Sciatic nerve (tissue), 2 donors: ENCODE measurements at places on chromosomes 5 and 9. TPM values are rescaled to one million over a fixed set of nuclear protein-coding genes. Genes with fewer than 3 reads are reported as not detected.

SEMA5A gene
- 109 TPM for total RNA-seq

APC gene
- total RNA-seq = 62.3 TPM

P4HA2 gene
- 26.9 TPM for total RNA-seq

MEIKIN gene
- total RNA-seq = not detected

INVS gene
- 32.4 TPM for total RNA-seq

SHOC1 gene
- not detected for total RNA-seq

CAMK4 gene
- total RNA-seq = 2.2 TPM

SPRY4 gene
- 59.3 TPM for total RNA-seq

LMNB1 gene
- 9.2 TPM for total RNA-seq

GPBP1 gene
- 102 TPM for total RNA-seq

QRFP gene
- not detected for total RNA-seq

FEM1C gene
- 20.7 TPM for total RNA-seq

TYRP1 gene
- not detected for total RNA-seq

LRRC19 gene
- total RNA-seq = not detected

ACTBL2 gene
- total RNA-seq = not detected

GRCh38 chr5:136793300-136793699, 428.0 kb upstream of the TRPC7 start:
- DNase-seq = no peak

DNA sequence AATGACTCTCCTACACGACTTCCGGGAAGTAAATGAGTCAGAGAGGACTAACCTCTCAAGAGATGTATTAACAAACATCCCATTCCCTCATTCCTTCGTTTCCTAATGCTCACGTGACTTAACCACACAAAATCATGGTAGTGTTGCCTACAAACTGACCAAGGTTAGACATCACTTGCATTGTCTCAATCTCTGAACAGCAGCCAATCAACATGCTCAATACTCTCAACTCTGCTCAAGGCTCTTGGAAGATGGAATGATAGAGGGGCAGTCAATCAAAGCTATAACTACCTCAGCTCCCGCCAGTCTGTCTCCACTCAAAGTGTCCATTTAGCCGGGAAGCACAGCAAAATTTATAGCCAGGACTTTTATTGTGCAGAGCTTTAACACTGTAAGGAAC, 143.8 kb upstream of the PIK3R1 start:
- DNase-seq = no peak

GRCh38 chr5:174741352-174741751, 17.0 kb downstream of the MSX2 start:
- no peak for DNase-seq

DNA sequence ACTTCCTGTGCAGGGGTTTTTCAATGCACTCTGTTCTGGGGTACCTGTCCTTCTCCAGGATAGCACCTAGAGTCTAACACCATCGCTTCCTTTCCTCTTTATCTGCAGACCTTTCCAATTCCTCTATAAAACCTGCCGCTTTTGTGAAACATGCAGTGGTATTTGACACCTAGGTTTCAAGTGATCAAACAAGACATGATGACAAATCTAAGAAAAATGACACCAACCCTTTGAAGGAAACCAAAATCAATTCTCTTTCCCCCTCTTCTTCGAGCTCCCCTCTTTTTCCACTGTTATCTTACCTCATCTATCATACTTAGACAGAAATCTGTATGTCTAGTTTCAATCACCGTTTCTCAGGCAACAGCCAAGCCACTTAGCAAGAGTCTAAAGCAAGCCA, 25.6 kb upstream of the RANBP17 start:
- no peak for DNase-seq

- peak; percentile 53 for DNase-seq
Measured at GRCh38 chr9:134321946-134322741, 4.1 kb upstream of the RXRA start.

GRCh38 chr9:83544002-83544698, 5.9 kb upstream of the FRMD3 start:
- no peak for DNase-seq

GRCh38 chr5:150487199-150488061, 20.5 kb upstream of the NDST1 start:
- no peak for DNase-seq

DNA sequence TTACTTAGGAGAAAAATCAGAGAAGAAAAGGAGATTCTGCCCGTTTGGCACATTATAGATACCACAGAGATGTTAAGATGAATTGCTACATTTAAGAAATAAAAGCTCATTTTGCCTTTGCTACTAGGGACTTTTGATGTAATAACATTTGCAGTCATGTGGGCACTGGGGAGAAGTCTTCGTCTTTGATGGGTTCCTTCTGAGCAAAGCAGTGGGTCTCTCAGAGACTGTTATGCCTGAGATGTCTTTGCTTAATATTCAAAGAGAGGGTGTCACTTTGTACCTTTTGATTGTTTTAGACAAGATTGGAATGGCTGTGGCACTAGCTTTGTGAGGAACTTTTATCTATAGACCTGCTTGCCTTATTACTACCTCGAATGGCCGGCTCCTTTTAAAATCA, 25.0 kb downstream of the SLC25A25 start:
- no peak for DNase-seq

DNA sequence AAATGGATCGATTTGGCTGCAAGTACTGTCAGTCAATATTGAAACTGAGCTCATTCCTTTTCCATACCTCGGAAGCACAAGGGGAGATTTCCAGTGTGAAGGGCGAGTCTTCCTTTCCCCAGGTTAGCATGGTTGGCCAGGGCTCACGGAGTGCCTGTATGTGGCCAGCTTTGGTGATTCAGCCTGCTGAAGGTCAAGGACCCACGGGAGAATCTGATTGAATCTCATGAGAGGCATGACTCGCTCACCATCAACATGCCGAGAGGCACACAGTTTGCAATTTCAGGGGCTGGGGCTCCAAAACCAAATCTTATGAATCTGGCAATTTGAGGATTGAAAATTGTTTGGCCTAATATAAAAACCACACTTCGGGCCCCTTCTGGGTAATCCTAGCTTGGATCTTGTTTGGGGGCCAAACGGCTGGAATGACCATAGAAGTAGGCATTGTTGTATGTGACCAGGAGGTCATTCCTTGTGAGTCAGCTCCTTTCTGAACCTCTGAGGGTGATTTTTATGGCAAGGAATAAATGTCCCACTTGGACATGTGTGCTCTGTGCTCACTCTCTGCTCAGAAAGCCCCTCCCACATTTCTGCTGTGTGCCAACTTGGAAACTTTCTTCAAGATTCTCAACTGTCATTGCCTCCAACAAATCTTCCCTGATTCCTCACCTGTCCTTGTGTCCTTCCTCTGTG, 69.8 kb downstream of the DOCK2 start:
- no peak for DNase-seq

GRCh38 chr9:118104363-118104762, 400.2 kb downstream of the TLR4 start:
- DNase-seq = no peak

GRCh38 chr5:171874234-171874633, 88.6 kb downstream of the SMIM23 start:
- no peak for DNase-seq

DNA sequence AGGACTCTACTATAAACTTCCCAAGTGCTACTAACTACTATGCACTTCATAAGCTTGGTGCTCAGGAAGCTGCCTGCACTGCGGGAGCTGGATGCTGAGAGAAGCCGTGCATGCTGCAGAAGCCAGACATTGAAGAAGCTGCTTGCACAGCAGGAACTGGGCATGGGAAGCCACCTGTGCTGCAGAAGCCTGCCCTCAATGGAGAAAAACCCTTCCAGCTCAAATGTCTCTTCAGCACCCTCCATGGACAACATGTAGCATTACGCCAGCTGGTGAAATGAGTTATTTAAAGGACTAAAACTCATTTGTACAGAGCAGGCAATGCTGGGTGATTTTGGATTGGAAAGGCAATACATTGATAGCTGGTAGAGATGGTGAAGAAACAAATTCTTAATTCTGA, 247.2 kb downstream of the KIF4B start:
- no peak for DNase-seq

- DNase-seq = no peak
Measured at GRCh38 chr9:30773427-30773826, 1611.0 kb upstream of the ACO1 start.

GRCh38 chr5:16679863-16680262, 63.1 kb upstream of the RETREG1 start:
- DNase-seq = no peak

GRCh38 chr5:153907170-153907775, 131.4 kb downstream of the FAM114A2 start:
- no peak for DNase-seq

DNA sequence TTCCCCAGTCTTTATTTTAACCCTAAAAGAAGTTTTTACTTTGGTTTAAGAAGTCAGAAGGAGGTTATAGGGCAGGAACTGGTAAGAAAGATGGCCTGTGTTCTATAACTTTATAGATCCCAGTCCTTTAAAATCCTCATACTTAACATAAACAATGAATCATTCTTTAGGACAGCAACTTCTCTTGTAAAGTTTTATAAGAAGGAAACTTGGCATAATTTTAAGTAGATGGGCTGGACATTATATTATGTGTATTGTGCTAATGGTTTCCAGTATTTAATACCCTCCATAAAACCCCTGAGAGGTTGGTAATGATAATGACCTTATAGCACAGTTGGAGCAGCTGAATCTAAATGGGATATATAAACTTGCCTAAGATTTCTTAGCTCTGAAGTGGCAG, 247.2 kb downstream of the FAM170A start:
- no peak for DNase-seq

DNA sequence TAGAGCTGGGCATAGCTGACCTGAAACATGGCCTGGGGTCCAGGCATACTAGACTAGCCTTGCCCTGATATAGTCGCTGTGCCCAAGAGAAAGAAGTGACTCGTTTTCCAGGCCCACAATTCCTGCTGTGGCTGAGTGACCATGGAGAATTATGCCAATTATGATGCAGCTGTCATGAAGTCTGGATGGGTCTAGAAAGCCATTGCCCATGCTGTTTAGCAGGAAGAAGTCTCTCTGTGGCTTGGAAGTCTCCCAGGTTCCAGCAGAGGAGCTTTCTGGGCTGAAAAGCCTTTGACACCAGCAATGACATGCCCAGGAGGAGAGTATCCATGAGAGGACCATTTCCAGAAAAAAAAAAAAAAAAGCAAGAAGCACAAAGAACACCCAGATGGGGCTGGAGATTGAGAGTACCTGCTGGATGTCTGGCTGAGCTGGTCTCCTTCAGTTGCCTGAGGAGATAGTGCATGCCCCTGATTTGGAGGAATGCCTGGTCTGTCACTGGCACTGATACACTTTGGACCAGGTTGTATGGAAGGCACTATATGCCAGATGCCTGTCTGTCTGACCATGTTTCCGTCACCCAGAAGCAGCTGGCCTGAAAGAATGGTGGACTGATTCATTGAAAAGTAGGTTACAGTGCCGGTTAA, 128.0 kb upstream of the EPB41L4A start:
- no peak for DNase-seq

DNA sequence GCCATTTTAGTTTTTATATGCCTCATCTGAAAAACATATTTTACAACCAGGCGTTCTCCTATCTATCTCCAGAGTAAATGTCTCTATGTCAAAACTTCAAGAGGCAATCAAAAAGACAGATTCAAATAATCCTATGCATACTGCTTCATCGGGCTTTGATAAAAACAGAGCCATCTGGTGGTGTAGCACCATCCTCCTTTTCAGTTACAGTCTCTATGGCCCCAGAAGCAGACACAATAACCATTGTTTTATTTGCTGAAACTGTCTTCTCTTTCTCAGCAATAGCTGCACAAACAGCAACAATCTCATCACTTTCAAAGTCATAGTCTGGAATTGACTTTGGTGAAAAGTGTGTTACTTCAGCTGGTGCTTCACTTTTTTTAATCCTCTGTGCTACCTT, 36.3 kb downstream of the PTGER4 start:
- no peak for DNase-seq

DNA sequence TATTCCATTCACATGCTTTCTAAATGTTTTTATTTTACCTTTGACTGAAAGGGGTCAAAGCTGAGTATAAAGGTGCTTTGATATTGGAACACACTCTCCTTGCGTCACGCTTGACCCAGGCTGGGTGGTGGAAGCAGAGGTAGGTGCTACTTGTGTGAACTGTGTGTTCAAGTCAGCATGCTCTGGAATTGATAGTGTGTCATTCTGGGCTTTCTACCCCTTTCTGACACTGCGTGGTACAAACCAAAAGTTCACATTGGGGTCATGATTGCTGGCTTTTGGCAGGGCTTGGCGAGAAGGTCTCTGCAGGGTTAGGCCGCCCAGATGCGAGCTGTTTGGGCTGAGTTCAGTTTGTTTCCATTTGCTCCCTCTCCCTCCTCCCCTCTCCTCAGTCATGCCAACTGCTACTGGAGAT, 131.8 kb downstream of the ADAMTSL1 start:
- DNase-seq = peak; percentile 75

- DNase-seq = no peak
Measured at GRCh38 chr9:14939378-14939777, 29.1 kb upstream of the FREM1 start.

DNA sequence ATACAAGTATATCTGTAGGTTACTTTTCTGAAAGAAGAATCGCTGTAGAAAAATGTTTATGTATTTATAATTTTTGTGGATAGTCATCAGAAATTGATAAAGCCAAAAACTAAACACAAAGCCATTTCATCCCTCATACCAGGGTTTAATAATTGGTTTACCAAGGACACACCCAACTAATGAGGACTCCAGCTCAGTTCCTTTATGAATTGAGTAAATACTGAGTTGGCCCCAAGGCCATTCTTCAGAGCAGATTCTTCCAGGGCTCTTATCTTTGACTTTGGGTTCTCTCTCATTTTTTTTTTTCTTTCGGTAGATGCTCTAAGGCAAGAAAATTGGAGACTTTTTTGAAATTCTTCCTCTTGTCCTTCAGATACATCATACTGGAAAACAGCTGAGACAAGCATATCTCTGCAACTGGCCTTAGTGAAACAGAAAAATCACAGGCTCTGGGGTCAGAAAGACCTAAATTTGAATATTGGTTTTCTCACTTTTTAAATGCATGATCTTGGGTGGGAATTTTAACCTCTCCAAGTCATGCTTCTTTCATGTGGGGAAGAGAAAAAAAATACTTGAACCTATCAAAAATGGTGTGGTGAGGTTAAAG, 401.8 kb downstream of the ARHGEF28 start:
- DNase-seq = no peak

DNA sequence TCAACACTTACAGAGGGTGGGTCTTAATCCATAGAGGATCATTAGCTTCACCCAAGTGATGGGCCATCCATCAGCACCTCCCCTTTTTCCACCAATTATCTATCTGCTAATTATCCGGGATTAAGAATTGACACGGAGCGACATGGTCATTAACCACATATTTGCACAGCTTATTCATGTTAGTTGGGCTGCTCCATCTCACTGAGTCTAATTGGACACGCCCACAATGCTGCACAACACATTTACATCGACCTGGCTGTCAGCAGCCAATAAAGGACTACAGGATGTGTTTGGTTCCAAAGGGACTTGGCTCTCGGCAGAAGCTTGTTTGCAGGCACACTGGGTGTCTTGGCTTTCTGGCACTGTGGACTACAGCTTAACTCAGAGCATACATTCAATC, 21.6 kb downstream of the FOXE1 start:
- DNase-seq = no peak

GRCh38 chr9:124298646-124299235, 41.0 kb downstream of the NEK6 start:
- DNase-seq = no peak

- no peak for DNase-seq
Measured at GRCh38 chr9:134382733-134383132, 56.5 kb downstream of the RXRA start.
